Central memory CD4-positive, alpha-beta T cell (primary cell): ENCODE measurements at places on chromosomes 2 and 18.

GRCh38 chr2:79952616-79953015 lies 351.9 kb downstream of the LRRTM1 start:
- no peak for DNase-seq

- DNase-seq: no peak
Measured at GRCh38 chr18:42131066-42131929, 176.3 kb downstream of the PIK3C3 start.

GRCh38 chr18:939166-939565 lies 34.5 kb downstream of the ADCYAP1 start:
- DNase-seq: no peak

DNA sequence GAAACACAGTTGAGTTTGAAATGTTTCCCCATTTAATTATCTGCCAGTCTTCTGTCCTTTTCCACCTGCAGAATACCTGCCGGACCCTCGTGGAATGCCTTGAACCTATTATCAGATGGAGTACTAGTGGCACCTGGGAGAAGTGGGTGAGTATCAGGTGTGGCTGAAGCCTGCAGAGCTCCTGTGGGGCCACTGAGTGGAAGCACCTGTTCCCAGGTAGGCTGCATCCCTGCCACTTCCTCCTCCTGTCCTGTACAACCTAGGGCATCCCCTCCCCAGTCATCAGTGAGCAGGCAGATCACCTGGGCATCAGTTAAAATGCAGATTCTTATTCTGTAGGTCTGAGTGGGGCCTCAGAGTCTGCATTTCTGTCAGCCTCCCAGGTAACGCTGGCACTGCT lies 80.8 kb upstream of the BZW1 start:
- no peak for DNase-seq

GRCh38 chr2:9761577-9761976 lies 81.7 kb upstream of the TAF1B start:
- DNase-seq: no peak

DNA sequence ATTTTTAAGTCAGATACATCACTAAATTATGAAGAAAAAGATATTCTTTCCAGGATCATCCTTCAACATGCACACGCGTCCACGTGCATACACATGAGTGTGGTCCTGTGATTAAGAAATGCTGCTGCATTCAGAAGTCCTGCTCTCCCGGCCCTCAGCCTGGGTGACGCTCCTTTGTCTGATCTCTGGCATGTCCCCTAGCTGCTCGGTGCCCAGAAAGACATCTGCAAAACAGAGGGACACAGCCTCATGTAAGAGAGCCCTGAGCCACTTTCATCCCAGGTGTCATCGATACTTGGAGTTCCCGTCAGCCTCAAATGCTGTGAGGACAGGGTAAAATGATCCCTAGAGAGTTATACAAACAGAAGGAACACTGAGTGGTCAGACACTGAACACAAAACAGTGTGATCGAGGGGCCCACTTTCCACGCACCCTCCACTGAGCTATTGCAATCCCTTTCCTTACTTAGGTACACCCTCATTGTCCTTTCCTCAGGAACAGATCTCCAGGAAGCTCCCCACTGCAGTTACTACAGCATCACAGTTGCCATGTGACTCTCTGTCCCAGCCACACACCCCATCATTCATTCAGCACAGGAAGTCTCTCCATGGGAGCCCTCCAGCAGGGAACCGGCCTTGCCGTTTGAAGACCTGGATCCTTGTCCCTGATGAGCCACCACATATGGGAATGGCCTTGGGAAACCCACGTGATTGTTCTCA lies 32.1 kb downstream of the CRACDL start:
- no peak for DNase-seq

DNA sequence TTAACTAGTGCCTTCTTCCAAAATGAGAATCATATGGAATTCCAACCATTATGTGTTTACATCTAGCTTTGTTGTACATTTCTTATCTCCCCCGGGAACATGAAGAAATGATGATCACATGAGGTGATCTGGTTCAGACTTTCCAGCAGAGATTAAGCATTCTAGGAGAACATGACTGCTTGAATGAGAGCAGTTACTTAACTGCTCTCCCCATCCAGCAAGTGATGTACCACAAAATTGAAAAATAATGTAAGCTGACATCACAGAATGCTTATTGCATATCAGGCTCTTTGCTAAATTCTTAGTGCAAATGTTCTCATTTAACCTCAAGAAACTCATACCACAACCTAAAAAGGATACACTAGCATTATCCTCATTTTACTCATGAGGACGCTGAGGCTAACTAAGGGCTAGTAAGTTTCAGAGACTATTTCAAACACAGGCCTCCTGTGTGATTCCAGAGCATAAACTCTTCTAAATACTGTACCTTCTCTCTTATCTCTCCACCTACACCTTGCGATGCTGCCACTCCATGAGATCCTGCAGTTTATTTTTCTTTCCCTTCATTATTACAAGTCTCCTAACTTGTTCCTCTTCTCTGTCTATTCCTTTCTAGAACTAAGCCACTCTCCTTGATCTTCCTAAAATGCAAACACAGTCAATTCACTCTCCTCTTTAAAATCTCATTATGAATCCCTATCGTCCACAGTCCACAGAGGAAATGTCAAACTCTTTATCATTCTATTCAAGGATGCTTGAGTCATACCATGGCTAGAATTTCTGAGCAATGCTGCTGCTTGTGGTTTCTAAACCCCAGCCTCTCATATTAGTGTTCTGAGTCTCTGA lies 1224.8 kb upstream of the ZEB2 start:
- no peak for DNase-seq

GRCh38 chr2:24970483-24971285 lies 1.1 kb downstream of the DNAJC27 start:
- DNase-seq: no peak

DNA sequence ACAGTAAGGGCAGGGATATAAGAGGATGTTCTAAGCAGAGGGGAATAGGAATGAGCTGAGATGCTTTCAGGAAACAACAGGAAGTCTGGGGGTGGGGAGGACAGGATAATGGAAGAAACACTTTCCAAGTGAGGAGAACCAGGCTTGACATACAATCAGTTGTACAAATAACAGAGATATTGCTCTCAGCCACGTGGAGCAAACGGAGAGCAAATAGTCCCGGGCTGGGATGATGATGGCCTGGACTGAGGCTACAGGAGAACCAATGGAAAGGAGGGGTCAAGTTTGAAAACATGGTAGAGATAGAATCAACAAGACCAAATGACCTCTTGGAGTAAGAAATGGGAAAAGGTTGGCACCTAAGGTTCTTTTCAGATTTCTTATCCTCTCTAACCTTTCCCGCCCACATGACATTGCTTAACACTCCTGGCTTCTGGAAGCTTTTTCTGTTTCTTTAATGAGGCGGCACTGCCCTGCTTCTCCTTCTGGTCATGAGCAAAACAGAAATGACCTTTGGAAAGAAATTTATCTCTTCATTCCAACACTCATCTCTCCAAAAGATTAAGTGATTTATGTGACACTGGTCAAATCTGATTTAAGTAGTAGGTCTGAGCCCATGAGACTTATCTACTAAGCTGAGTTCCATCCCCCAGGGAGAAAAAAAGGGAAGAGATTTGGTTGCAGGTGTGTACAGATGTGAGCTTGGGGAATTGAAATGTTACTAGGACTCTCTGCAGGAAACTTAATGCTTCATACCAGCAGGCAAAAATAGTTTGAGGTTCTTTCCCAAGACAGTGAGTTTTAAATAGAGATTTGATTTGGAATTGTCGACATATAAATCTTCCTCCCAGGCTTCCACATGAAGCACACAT lies 442.9 kb upstream of the HNRNPA3 start:
- DNase-seq: no peak

DNA sequence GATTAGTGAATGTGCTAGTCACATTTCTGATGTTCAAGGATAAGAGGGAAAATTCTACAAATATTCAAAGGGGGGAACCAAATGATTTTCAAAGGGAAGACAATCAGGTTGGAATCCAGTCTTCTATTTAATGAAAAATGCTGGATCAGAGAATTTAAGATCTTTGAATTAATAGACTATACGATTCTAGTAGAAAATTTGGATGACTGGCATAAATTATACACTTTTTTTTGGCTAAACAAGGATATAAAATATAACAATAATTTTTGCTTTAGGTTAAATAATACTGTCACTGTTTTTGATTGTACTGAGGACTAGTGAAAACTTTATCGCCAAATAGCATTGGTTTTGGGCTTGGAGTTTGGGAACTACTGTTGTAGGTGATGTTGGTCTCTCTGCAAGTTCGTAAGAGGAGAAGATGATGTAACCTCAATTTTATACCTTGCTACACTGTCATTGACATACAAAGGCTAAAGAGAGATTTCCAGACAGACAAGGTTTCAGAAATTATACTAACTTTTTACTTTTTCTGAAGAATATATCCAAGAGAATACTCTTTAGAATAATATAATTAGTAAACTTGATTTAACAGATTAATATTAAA lies 51.3 kb downstream of the NCOA1 start:
- no peak for DNase-seq

- DNase-seq: no peak
Measured at GRCh38 chr2:80748592-80748991, 444.0 kb upstream of the LRRTM1 start.

DNA sequence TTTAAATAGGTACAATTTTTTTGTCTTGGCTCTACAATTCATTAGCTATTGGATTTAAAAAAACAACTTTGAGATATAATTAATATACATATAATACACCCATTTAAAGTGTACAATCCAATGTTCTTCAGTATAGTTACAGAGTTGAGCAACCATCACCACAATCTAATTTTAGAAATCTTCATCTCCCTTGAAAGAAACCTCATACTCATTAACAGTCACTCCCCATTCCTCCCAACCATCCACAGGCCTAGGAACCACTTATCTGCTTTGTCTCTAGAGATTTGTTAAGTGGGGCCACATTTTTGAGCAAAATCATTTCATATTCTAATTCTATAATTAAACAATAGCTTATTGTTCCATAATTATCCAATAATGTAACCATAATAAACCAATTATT lies 32.6 kb downstream of the MRPL33 start:
- DNase-seq: no peak

DNA sequence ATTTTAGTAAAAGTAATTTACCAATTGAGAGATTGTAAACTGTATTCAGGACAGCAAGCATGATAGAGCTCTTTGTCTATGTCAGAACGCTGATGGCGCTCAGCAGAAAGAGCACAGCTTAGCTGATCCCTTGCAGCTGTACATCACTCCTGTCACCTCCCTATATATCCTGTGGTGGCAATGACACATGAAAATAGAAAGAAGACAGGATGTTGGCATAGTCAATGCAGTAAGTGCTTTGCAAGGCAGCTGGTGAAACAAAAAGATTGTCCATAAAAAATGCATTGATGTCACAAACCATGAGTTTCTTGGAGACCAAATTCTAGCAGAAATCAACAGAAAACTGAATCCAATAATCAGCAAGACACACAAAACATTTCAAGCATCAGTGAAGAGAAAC lies 221.5 kb downstream of the RIT2 start:
- no peak for DNase-seq

- DNase-seq: no peak
Measured at GRCh38 chr18:48800876-48801727, 149.7 kb downstream of the SMAD7 start.

GRCh38 chr2:156779416-156780120 lies 343.4 kb downstream of the GPD2 start:
- no peak for DNase-seq

GRCh38 chr2:53515435-53516332 lies 251.9 kb upstream of the CHAC2 start:
- DNase-seq: no peak

DNA sequence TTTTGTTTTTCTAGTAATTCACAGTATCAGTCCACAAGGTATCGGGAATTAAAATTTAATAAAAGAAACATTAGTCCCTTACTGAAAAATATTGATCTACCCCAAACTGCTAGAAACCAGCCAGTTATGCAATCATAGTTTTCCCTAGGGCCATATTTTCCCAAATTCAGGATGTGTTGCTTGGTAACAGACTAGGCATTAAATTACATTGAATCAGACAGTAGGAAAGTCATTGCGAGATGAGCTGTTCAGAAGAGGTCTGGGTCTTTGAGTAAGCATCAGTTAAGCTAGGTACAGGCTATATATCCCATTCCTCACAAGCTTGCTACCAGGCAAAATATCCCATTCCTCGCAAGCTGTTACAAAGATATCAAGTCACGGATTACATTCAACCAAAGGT lies 123.0 kb upstream of the CCDC150 start:
- no peak for DNase-seq

DNA sequence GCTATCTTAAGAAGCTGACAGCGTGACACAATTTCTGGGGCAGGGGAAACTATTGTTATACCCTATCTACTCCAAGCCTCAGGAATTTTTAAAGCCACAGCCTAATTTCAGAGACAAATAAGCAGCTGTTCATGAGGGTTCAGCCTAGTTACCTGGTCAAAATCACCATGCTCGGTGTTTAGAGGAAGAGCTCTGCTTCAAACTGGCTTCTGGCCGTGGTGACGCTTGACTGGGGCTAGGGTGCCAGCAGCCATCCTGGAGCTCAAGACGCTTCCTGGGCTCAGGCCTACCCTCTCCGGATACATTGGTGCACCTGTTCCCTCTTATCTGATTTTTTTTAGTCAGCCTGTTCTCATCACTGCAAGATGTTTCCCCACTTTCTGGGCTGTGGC lies 41.7 kb downstream of the FRZB start:
- no peak for DNase-seq

- no peak for DNase-seq
Measured at GRCh38 chr2:47751856-47752414, 31.0 kb upstream of the MSH6 start.

DNA sequence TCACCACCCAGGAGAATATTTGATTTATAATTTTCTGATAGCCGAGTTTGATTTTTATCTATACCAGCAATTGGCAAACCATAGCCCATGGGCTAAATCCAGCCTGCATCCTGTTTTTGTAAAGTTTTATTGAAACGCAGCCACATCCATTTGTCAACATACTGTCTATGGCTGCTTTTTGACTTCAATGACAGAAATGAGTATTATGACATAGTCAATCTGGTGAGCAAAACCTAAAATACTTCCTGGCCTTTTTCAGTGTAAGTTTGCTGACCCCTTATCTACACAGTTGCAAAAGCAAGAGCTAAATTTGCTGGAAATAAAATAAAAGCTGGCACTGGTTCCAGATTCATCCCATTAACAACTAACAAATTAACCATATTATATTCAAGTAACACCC lies 79.8 kb upstream of the SLC25A52 start:
- no peak for DNase-seq

DNA sequence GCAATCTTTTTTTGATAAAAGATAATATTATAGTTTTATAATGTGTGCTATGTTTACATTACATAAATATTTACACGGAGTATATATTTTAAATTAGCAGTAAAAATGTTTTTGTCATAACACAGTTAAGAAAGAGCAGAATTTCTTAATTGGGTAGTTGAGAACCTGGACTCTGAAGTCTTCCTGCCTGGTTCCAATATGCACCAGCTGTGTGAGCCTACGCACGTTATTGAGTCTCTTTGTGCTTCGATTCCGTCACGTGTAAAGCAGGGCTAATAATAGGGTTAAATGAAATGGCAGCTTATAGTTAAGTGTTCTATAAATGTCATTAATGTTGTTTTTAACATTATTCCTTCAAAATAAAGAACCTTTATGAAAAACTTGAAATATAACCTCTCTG lies 1.2 kb upstream of the CCDC88A start:
- DNase-seq: no peak

GRCh38 chr2:214742119-214742518 lies 67.4 kb downstream of the BARD1 start:
- DNase-seq: no peak
